SJCRH30 (cell line): ENCODE measurements at places on chromosomes 1 and 21.
A peak's percentile ranks its signal among the peaks of the same experiment; 100 is the strongest.

DNA sequence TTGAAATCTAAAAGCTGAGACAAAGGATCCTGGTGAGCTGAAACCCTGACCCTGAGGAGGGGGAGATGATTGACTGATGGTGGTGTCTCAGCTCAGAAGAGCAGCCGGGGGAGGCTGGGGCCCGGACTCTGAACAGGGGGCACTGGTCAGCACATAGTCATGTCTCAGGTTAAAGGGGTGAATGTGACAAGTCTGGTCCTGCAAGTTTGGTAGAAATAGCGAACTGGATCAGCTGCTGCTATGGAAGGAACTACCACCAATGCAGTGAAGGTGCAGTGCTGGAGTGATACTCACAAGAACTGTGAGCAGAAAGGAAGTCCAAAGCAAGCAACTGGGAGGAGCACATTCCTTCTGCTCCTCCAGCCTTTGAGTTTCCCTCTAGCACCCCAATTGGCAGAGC lies 98.8 kb upstream of the SSX2IP start:
- DNase-seq = no peak

DNA sequence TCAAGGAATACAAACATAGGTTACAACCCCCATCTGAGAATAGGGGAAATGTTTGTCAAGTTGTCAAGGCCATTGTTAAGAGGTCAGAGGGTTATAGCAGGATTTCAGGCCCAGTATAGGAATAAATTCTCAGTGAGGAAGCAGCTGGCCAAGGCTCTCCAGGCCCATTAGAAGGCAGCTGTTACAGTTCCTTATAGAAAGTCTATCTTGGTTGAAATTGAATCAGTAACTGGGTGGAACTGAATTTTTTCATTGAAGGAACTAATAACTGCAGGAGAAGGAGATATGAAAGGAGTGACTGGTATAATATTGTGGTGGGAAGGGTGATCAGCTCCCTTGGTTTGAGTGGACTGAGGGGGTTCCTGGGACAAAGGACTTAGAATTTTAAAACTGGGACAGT lies 134.1 kb downstream of the CYYR1 start:
- peak; percentile 40 for DNase-seq

DNA sequence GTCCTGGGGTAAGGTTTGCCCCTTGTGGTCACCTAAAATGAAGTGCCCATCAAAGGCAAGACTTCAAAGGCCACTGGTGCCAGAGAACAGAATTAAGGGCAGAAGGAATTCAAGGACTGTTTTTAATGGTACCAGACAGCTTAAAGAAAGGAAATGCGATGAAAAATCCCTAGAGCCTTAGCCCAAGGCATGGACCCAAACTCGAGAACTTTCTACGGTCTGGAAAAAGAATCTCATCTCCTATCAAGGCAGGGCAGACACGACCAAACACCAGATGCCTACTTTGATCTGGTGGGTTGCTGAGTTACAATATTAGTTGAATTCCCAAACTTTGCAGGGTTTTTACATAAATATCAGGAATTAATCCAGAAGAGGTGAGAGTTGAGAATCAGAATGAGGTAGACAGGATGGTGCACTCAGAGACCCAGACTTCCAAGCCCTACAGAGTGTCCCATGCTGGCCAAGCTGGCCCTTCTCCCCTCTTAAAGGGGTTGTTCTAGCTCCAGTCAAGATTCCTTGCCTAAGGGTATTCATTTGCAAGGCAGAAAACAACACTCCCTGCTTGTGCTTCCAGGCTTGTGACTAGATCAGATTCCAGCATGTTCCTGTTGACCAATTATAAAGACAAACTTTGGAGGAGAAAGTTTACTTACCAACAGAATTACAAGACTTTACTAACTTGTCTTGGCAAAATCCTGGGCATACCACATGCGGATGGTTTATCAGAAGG lies 48.0 kb downstream of the EDN2 start:
- DNase-seq = no peak

DNA sequence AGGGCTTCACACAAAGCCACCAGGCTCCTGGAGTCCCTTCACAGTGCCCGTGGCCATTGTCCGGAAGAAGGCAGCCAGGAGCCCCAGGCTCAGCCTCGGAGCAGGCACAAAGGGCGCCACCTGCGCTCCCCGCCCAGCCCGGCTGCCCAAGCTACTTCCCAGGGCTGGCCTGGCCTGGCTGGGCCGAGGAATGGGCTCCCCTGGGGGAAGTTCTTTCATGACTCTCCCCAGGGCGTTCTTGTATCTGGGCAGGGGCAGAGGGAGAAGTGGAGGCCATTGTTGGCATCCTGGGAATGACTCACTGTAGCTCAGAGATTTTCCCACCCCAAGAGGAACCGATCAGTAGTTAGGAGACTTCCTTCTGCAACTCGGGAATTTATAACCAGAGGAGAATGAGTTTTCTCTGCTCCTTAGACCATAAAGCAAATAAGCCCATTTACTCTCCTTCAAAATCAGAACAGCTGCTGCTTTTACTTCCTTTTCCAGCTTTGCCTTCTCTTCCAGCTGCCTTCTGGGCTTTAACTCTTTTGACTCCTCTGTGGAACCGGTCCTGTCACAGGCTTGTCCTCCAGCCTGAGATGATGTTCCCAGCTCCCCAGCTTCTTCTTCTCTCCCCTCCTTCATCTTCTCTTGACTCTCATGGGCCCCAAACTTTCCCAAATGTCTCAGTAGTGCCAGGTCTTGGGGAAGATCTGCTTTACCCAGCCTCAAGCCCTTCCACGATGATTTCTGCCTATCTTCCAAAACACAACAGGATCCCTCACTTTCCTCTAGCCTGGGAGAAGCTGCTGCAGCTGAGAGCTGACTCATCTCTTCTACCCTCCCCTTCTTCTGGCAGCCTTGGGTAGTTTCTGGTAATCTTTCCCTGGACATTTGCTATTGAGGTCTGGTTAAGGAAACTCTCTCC lies 118.7 kb upstream of the CD34 start:
- DNase-seq = peak; percentile 62

DNA sequence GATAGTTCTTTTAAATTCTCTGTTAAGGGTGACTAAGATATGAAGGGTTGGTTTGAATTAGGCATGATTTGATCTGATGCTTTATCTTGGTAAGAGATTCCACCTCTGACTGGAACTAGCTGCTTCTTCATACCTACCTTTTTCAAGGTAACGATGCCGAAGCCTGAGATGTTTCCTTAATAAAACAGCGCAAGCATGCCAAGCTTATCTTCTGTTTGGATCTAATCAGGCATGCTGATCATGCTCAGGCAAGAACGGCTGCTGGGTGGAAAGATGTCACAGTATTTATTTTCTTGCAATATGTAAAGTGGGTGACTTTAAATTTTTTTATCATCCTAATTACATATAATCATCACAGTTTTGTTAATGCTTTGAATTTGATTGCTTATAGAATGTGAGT lies 148.7 kb downstream of the ADGRL2 start:
- no peak for DNase-seq

DNA sequence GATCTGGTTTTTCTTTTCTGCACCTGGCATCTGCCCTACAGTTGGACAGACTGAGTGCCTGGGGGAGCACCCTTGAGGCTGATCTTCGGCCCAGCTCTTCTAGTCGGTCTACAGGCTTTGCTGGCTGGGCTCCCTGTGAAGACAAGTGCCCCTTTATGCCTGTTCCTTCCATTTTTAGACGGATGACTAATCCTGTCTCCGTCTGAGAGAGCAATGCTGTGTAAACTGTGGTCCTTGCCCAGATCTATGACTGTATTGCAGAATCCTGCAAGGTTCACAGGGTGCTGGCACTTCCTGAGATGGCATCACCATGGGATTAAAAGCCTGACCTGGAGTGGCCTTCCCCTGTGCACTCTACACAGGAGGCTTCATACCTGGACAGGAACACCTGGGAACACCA lies 47.6 kb upstream of the SAMD13 start:
- DNase-seq = peak; percentile 77
